ENCODE measurements at places on chromosomes 5 and 9.

DNA sequence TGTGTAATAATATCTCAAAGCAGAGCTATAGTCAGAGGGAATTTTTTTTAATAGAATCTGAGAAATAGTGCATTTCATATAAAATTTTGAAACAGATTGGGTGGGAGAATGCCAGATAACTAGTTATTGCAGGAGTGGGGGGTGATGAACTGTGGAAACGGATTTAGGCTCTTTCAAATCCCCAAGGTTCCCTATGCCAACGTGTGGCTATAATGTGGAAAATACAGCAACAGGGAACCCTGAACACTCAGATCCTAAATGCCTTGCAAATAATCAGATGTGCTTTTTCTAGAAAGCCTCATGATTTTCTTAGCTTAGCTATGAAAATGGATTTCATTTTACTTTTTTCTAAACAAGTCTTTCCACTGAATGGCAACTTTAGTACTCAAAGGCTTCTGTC is 180.5 kb upstream of the DMAC1 start:
- no peak for DNase-seq

- DNase-seq, result peak; percentile 60
Measured at GRCh38 chr9:70257991-70258691, 637 bp upstream of the SMC5 start.

DNA sequence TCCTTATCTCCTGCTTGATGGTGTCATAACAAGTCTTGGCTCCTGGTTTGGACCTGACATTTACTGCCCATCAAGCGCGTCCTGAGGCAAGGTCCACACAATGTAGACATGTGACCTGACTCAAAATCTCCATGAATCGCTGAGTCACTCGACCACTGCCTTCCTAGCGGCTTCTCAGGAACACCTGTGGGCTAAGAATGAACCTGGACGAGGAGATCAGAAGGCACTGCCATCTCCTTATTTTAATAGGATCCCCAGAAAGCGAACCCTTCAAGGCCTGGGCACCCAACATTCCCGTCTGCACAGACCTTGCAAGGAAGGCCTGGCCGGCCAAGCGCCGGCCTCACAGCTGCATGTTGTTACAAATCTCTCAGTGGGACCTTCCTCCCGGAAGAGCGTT is 60.6 kb upstream of the IRX1 start:
- DNase-seq, result no peak

- no peak for DNase-seq
Measured at GRCh38 chr5:168831383-168831782, 252.2 kb upstream of the PANK3 start.

- no peak for DNase-seq
Measured at GRCh38 chr9:73527521-73527920, 375.9 kb downstream of the ANXA1 start.

GRCh38 chr9:104817437-104817836 is 53.5 kb downstream of the NIPSNAP3B start:
- no peak for DNase-seq

DNA sequence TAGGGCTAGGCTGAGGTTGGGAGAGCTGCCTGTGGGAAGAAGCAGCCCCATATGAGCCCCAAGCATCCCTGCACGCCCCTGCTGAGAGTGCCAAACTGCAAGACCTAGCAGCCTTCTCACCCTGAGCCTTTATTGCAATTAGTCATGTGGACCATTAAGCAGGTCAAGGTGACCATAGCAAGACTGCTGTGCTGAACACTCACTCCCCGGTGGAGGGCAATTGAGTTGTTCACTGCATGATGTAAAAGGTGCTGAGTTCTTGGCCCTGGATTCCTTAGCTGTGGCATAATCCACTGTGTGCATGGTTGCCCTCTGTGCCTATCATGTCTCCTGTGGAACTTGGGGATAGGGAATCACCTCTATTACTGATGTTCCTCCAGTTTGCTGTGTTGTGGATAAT is 131.1 kb downstream of the FOXD1 start:
- DNase-seq, result no peak

DNA sequence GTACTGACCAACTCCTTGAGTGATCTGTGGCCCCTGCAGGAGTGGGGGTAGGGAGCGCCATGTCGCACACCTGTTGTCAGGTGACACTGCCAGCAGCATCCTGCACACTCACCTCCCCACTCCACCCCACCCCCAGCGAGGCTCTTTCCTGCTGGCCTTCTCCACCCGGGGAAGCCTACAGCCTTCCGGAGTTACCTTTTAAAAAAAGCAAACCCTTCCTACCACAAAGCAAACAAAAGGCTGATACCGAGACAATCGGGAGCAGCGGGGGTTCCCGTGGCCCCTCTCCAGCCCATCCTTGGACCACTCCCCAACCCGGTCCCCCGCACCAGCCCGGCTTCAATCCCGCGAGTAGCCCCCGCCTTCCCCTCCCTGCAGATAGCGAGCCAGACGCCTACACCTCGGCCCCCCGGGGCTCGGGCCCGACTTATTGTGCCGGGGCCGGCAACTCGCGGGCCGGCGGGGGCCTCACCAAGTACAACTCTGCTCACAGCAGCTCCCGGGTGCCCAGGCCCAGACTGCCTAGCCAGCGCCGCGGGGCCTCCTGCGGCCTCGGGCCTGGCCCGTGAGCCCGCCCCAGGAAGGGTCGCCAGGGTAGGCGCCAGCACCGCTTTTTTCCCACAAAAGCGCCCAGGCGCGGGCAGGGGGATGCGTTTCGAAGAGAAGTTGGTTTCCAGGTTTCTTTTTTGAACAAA is 724 bp downstream of the MACROH2A1 start:
- DNase-seq, result peak; percentile 43

DNA sequence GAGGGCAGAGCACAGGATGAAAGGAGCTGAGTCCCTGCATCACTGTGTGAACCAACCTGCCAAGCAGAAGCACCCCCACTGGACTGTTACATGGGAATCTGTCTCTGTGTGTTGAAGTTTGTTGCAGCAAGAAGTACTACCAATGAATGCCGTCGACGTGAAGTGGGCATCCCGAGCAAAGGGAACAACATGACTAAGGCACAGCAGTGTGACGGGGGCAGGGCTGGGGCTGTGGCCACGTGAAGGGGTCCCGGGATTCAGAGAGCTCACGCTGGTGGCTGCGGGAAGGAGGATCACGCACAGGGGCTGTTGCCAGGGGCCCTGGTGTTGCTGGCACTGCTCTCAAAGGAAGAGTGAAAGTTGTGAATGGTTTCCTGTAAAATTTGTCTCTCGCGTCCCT is 27.5 kb upstream of the GABBR2 start:
- DNase-seq, result no peak

DNA sequence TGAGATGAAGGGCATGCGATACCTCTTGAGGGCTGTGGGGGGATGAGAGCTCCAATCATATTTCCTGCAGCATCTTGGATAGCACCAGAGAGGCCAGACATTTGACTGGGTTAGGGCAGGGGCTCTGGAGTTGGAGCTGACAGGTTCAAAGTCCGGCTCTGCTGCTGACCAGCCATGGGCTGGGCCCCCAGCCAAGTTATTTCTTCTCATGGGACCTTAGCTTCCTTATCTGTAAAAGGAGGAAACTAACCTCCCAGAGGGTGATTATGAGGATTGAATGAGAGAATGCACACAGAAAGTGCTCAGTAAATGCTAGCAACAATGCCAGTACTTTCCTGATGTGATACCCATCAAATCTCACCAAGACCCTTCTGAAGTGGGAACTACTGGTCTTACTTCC is 65.2 kb upstream of the SLC25A51 start:
- peak; percentile 26 for DNase-seq

DNA sequence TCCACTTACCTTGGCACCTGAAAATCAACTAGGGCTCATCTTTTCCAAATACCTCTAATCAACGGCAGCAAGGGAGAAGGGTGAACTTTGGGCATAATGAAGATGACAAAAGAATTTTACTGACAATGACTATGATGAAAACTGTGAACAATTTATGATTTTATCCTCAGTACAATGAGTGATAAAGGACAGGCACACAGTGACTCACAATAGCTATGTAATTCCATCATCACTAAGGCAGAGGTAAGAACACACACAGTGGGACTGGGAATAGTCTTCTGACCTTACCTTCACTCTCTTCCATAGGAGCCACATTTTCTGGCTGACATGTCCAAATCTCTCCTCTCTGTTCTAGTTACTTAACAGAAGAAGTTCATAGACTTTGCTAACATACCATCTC is 26.1 kb upstream of the KCNV2 start:
- no peak for DNase-seq

- DNase-seq, result no peak
Measured at GRCh38 chr5:20017021-20017420, 29.0 kb upstream of the CDH18 start.

GRCh38 chr5:35454011-35454525 is 163.6 kb upstream of the SPEF2 start:
- DNase-seq, result no peak

DNA sequence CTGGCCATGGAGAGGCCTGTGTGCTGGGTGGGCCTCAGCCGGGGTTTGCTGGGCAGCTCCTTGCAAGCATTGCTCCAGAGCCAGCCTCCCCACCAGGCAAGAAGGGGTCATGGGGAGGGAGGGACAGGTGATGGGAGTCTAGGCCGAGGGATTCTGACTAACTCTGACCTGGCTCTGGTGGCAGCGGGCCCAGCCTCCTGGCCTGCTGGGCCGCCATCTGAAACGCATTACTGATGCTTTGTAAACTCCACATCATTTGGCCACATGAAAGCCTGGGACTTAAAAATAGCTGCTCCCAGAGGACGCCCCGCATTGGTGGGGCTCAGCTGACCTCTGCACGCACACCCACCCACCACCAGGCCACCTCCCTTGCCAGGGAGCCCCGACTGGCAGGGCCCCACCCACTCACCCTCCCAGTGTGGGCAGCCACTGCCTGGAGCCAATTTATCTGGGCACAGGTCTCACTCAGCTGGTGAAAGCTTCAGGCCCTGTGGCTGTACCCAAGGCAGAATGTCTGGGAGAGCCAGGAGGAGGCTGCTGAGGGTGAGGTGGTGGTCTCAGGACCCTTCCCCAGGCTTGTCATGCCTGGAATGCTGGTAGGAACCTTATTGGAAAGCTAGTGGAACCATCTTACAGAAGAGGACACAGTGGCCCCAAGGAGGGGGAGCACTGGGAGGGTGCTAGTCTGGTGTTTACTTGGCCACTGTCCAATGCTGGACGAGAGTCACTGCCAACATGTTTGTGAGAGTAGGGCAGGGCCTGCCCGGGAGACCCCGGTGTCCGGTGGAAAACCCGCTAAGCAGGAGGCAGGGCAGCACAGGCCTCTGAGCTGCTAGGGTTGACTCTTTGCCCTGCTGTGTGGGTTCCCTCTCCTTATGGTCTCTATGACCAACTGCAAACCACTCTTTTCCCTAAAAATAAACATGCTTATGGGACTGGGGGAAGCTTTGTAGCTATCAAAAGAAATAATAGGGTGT is 10.8 kb downstream of the TCF7 start:
- DNase-seq, result no peak

DNA sequence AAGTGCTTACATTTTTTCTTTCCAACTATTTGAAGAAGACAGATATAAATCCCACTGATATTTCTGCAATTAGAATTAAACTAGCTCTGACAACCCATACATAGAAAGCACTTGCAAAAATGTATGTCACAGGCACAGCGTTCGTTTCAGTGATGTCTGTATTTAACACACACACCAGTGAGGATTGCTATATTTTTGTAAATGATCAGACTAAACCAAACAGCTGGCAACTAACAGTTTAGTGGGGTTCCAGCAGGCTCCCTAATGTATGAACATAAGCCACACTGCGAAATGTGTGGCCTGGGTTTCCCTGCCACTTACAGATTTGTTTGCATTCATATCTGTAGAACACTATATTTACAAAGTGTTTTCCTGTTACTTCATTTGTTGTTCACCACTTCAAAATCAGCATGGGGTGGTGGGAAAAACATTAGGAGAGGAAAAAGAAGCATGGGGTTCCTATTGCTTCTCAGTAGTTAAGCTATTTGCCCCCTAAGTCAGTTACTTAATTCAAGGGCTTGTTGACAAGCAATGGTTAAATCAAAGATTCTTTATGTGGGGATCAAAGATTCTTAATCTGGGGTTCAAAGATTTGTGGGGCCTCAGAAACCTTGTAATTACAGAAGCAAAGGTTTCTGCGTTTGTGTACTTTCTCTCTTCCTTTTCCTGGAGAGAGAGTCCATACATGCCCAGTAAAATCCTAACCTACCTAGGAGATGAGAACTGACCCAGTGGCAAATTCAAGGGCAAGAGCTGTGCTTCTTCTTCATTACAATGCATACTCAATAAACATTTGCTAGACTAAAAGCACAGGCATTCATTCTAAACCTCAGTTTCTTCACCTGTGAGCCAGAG is 27.1 kb downstream of the ZNF608 start:
- DNase-seq, result no peak

DNA sequence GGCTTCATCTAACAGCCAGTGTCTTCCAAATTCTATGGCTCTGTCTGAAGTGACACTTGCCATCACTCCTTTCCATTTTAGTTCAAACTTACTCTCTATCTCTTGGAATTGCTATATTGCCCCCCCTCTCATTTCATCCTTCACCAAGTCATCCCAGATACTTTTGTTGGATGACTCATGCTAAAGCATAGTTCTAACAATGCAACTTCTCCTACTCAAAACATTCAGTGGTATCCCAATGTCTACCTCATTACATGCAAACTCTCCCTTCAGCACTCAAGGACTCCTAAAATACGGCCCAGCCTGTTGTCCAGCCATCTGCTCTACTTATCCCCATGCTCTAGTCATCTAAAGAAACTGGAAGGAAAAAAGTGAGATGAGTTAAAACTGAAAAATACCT is 171.6 kb downstream of the RASEF start:
- no peak for DNase-seq

- DNase-seq, result no peak
Measured at GRCh38 chr5:41891066-41891707, 13.0 kb upstream of the RIMOC1 start.

- no peak for DNase-seq
Measured at GRCh38 chr9:36169708-36170107, 520 bp downstream of the CCIN start.

- DNase-seq, result peak; percentile 29
Measured at GRCh38 chr5:107671742-107672210, 1.0 kb upstream of the EFNA5 start.

DNA sequence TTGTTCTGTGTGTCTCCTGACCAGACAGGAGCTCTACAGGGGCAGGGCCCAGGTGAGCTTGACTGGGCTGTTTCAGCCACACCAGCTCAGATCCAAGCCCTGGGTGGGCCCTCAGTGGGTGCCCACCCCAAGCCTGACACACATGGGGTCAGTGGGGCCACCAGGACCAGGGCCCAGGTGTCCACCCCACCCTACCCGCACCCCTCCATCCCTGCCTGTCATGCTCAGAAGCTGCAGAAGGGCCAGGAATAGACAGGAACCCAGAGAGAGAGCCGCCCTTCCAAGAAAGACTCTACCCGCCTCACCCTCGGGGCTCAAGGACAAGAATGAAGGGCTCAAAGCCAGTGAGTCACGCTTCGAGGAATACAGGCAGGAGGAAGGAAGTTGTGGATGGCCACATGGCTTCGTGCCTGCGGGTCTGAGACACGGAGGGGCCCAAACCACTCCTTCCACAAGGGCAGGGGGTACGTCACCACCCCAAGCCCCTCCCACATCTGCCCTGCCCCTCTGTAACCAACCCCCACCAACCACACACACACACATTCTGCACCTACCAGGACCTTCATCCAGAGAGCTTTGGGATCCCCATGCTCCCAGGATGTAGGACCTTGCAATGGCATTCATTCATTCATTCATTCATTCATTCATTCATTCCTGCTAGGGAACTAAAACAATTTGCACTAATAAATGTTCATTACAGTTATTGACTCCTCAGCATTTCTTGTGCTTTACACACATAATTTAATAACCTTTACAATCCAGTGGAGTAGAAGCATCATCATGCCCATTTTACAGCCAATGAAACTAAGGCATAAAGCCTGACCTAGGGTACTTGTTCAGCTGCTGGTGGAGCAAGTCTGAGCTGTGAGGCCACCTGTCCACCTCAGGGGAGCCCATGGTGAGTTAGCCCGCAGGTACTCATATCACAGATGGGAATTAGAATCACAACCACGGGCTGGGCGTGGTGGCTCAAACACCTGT is 55.9 kb upstream of the STXBP1 start:
- DNase-seq, result no peak
